ENCODE measurements at places on chromosomes 6 and 20.

DNA sequence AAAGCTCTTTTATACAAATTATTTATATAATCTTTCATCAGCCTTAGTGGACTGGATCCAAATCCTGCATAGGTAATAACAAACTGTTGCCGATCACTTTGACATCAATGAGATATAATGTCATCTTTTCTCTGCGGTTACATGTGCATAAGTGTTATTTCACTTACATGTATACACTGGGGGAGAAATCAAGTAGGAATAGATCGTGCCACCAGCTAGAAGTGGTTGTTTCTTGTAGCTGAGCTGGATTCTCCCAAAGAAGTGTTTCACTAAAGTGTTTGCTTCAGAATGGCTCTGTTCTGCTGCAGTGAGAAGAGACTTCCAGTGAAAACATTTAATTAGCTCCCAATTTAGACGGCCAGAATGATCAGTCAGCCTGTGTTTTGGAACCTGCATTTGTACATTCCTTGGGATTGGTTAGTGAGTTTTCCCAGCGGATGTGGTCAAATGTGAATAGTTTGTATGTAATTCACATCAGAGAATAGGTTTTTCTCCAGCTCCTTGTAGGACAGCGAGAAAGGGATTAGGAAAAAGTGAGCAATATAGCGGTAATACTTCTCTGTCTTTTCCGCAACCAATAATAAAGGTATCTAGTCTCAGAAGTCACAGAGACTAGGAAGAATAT, 163.1 kb upstream of the CCN2 start:
- no peak for DNase-seq

DNA sequence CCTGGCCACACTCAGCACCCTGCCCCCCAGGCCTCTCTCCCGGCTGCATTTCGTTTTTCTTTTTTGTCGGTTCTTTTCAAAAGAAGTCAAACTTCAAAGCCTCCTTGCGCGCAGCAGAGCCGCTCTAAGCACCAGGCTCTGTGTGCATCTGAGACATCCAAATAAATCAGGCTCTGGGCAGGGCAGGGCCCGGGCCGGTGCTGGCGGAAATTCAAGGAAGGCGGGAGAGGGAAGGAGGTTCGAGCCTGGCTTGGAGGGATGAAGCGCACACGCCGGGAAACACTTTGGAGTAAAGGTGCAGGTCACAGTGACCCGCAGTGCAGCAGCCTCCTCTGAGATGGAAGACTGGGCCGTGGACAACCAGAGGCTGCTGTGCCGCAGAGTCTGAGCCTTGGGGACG, 5.8 kb downstream of the GATA5 start:
- DNase-seq: no peak

DNA sequence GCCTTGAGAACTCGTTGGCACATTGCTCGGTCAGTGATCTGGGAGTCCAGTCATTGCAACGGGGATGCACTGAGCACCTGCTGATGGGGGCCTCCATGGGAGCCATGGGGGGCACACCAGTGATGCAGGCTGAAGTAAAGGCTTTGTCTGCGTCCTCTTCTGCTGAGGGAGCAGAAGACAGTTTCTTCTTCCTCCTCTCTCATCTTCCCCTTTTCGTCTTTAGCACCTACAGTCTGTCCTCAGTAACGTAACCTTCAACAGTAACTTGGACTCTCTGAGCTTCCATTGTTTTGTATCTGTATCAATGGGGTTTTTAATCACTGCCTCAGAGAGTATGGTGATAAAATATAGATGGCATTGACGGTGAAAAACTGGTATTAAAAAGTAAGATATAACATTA, 240.0 kb downstream of the TMEM242 start:
- DNase-seq: no peak

DNA sequence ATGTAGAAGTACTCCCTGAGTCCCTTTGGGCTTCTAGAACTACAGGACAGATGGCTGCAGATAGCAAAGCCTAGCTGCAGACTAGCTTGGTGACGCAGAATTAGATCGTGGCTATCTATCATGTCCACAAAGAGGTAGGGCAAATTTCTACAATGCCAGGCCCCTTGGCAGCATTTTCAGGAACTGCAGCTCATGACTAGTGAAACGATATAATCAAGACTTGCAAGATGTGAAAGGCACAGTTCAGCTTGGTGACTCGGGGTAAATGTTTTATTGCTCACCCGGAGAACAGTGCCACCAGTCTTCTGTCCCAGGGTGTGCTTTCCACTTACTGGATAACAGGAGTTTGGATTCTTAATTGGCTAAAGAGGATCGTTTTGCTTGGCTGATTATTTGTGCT, 108.7 kb upstream of the LY86 start:
- DNase-seq: no peak

GRCh38 chr6:85684133-85684808, 41.6 kb upstream of the SYNCRIP start:
- no peak for DNase-seq

GRCh38 chr6:148789948-148790347, 43.1 kb downstream of the UST start:
- no peak for DNase-seq

- DNase-seq: no peak
Measured at GRCh38 chr6:32424589-32425300, 14.9 kb upstream of the HLA-DRA start.

DNA sequence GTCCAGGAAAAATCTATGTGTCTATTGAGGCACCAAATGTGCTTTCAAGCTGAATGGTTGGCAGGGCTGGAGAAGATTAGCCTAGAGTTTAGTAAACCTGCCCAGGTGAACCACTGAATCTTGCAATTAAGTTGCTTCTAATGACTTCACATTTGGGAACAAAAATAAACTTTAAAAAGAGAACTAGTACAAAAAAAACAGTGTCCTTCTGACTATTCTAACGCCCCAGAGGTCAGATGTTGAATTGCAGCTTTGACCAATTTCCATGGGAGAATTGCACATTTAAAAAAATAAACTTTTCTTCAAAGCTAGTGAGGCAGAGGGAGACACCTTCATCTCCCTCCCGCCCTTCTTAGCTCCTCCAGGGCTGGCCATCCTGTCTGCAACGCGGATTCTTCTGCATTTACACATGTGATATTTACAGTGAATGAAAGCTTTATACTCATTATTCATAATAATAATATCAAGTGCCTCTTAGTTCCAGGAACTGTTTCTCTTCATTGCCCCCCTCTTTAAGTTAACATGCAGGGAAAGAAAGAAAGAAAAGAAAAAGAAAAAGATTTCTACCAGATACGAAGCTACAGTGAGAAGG, 270.2 kb downstream of the SMOC2 start:
- no peak for DNase-seq

- no peak for DNase-seq
Measured at GRCh38 chr6:33863723-33864440, 60.1 kb upstream of the MLN start.

Data from mesenteric fat pad (tissue), 1 donor.